Activated CD4-positive, CD25-positive, alpha-beta regulatory T cell (primary cell): ENCODE measurements at places on chromosomes 12 and 14.

DNA sequence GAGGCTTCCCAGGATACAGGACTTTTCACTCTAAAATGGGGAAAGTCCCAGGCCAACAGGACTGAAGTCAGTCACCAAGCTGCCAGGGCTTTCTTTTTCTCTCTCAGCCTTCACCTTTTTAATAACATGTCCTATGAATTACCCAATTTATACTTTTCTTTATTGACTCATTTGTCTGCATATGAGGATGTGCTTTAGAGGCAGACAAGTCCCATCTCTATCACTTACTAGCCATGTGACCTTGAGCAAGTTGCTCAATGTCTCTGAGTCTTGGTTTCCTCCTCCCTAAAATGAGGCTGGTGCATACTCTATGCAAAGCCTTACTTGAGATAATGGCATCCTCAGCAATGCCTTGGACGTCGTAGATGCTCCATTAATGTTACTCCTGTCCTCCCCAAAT is 98.1 kb upstream of the TMPO start:
- DNase-seq, result no peak

DNA sequence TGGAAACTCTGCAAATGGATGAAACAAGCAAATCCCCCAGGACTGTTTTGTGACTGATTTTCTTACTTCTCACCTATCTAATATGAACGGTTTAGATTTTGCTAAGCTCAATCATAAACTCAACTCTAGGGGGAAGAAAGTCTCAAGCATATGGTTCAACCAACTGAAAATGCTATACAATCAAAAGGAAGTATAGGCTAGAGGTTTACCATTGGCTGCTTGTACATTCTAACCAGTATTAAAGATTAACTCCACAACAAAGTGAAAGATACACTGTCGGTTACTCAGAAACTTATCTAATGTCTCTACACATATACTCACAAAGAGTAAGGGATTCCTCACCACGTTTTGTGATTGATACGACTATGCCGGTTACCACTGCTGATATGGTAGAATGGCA is 281.8 kb upstream of the SOX5 start:
- DNase-seq, result no peak

DNA sequence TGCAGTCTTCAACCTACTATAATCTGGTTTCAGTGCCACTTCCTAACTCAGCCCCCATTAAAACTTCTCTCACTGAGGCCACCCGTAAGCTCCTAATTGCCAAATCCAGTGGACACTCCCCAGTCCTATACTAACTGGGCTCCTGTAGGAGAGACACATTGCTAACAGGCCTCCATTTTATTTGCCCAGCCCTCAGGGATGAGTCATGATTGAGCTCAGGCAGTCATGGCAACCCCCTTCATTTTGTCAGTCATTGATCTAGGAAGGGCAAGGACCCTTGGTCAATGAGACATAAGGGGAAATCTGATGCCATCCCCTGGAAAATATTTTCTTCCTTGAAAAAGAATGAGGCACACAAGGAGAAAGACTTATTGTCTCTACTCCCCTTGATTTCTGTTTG is 70.1 kb upstream of the HIF1A start:
- DNase-seq, result no peak

GRCh38 chr14:91352728-91353692 is 64.6 kb downstream of the CCDC88C start:
- no peak for DNase-seq

GRCh38 chr14:73503648-73504047 is 12.9 kb downstream of the RIOX1 start:
- no peak for DNase-seq

DNA sequence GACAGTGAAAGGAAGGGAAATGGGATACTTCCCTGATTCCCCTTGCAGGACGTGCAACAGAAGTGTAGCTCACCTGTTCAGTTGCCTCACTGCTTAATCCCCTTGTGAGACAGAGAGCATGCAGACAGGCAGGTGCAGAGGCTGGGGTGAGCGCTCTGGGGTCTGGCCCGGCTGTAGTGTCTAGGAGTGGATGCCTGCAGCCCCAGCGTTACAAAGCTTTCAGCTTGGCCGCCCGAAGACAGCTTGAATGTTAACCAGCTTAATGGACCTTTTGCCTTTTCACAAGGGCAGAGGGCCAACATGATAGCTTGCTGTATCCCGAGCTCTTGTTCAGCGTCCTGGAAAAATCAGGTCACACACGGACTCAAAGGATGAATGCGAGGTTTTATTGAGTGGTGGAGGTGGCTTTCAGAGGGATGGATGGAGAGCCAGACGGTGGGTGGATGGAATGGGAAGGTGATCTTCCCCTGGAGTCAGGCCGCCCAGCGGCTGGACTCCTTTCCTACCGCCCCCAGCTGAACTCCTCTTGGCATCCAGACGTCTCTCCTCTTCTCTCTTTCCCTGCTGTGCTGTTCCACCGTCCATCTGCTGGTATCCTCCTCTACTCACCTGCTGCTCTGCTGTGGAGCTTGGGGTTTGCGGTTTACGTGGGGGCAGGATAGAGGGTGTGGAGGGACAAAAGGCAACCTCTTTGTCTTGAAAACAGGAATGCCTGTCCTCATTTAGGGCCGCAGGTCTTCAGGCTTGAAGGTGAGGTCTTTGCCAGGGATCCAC is 86.2 kb upstream of the RESF1 start:
- no peak for DNase-seq

GRCh38 chr12:64701283-64701682 is 57.9 kb downstream of the GNS start:
- DNase-seq, result no peak

DNA sequence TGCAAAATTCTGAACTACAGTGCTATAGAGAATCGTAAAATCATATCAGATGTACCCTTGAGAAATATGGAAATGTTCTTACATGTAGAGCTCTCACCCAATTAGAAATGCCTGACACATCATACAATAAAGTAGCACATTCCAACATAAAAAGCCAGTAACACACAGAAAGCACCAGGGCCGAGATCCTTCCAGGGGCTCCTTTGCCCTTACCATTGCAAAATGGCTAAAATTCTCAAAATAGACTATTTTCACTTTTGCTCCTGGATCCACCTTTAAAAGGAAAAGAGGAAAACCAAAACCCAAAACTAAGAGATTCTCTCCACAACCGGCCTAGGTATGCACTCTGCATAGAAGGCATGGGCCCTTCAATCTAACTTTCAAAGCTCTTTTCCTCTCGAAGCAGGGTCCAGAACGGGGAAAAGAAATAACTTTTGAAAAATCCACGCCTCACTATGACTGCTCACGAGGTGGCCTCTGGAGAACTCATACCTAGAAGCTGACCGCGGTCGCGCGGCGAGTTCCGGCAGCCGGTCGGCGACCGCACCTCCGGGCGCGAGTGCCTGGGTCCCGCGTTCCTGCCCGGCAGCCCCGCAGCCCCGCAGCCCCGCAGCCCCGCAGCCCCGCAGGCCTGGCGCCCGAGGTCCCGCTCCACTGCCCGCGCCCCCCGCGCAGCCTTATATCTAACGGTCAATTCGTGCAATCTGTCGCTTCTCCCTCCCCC is 2.7 kb downstream of the OTX2 start:
- no peak for DNase-seq

GRCh38 chr12:9636150-9636850 is 28.6 kb upstream of the KLRB1 start:
- no peak for DNase-seq

DNA sequence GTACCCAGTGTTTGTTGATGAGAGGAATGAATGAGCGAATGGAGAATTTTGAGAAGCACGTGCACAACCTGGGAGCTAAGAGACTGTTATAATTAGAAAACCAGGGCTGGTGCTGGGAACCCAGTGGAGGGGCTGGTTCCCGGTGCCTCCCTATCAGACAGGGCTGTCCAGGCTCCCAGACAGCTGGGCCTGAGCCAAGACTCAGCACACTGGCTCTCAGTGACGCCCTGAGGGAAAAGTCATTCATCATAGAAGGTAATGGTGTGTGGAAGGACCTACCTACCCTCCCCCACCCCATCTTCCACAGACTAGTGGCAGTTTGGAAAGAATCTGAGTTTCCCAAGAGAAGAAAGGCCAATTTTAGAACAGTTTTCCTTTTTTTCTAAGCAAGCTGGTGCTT is 34.7 kb downstream of the KCNA5 start:
- no peak for DNase-seq

- no peak for DNase-seq
Measured at GRCh38 chr14:67863223-67863622, 43.6 kb downstream of the RAD51B start.
